ENCODE measurements at places on chromosomes 13 and 19. TPM values are rescaled to one million over a fixed set of nuclear protein-coding genes. Genes with fewer than 3 reads are reported as not detected.

DNA sequence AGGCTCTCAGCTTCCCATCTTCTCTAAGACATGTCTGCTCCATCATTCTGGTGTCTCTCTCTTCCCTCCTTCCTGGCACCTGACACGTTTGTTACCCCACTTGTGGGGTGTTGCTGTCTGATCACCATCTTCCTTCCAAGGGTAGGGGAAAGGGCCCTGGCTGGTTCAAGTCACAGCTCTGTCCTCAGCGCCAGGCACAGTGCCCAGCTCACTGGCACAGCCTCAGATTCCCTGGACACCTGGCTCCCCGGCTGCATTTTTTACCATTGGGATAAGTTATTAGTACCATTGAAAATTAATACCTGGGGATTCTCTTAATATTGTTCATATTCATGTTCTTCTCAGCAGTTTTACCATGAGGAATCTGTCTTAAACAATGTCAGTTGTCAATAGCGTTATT is 50.8 kb upstream of the LDLR start:
- DNase-seq: no peak

- DNase-seq: no peak
Measured at GRCh38 chr13:76461999-76462398, 424.2 kb downstream of the KCTD12 start.

DNA sequence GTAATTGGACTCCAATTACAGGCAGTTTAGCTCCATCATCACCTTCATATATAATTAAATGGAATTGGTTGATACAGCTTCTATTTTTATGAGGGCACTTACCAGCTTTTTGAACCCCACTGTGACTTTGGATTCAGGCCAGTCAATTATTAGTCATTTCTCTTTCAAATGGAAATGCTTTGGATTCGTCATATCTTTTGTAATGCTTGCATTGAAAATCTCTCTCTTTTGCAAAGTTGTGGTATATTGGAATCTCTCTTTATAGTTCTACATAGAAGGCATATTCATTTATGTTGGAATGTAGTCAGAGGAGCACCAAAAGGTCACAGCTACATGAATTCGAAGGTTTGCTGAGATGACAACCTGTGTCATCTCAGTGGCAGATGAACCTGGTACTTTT is 1074.3 kb upstream of the SLC10A2 start:
- no peak for DNase-seq

Gene SYNGR4
- not detected for total RNA-seq

DNA sequence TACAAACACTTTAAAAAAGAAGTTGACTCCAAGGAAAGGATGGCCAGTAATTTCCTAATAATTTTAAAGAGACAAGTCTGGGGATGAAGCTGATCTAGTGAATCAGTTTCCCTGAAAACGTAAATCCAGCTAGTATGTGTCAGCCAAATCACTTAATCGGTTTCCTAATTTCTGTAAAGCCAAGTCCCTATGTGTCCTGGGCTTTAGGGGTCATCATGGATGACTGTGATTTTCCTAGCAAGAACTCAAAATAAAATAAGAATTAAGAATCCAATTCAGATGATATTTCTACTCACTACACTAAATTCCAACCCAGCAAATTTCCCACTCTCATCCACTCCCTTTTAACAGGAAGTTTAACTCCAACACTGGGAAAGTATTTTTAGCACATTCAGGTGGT is 35.9 kb downstream of the ELF1 start:
- no peak for DNase-seq

DNA sequence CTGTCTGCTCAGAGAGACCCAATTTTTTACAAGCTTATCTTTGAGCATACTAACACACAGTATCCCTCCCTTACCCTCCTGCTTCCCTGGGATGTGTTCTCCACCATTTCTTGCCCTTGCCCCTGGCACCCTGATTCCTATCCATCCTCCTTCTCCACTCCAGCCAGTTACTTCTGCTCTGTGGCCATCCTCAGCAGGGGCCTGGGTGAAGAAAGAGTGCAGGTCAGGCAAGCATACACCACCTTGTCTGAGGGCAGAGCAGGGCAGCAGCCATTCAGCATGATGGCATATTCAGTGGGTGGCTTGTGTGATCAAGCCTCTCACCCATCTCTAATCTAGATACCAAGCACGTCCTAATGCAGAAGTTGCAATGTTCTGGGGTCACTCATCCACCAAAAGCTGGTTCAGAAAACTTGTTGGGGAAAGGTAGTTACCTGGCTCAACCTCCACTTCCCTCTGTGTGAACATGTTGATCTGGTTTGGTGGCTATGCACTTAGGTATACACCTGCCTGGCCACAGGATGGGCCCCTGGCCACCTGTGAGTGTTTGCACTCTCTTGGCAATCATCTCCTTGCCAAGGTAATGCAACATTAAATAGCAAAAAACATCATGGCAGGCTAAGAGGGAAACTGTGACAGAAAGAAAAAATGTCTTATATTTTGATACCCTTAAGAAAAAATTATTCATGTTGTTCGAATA is 900.3 kb upstream of the MIR17HG start:
- DNase-seq: no peak

Gene PRRG2
- 0.76 TPM for total RNA-seq

Gene APOC4
- total RNA-seq: not detected

Gene DNAAF3
- 0.73 TPM for total RNA-seq

Gene ZNF534
- total RNA-seq: 0.24 TPM

Measured in Right ventricle myocardium inferior (tissue), 1 donor.